Chondrocyte (in vitro differentiated cells): ENCODE measurements at places on chromosomes 13 and 19.

GRCh38 chr13:113499936-113500335 lies 9.4 kb upstream of the DCUN1D2 start:
- no peak for DNase-seq

- no peak for DNase-seq
Measured at GRCh38 chr19:6753178-6754031, 13.8 kb downstream of the SH2D3A start.

GRCh38 chr19:30328096-30328495 lies 44.1 kb upstream of the ZNF536 start:
- no peak for DNase-seq

- no peak for DNase-seq
Measured at GRCh38 chr13:101242720-101243119, 173.6 kb downstream of the NALCN start.

GRCh38 chr19:28377077-28377476 lies 835.9 kb downstream of the UQCRFS1 start:
- DNase-seq, result no peak

GRCh38 chr13:103238441-103238840 lies 172.2 kb upstream of the SLC10A2 start:
- no peak for DNase-seq

GRCh38 chr13:79245937-79246577 lies 160.0 kb downstream of the RBM26 start:
- DNase-seq, result no peak

GRCh38 chr13:111177921-111178320 lies 62.8 kb downstream of the ARHGEF7 start:
- DNase-seq, result no peak

DNA sequence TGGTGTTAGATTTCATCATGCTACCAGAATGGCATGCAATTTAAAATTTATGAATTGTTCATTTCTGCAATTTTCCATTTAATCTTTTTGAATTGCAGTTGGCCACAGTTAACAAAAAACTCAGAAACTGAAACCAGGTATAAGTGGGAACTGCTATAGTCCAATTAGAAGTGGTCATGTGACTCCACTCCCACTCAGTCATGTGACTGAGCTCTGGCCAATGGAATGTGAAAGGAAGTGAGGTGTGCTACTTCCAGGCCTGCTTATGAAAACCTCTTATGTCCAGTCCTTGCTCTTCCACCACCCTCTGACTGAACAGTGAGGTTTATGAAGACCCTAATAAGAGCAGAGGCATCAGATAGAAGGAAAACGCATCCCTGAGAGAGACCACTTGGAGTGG lies 47.0 kb downstream of the DLEU7 start:
- no peak for DNase-seq

DNA sequence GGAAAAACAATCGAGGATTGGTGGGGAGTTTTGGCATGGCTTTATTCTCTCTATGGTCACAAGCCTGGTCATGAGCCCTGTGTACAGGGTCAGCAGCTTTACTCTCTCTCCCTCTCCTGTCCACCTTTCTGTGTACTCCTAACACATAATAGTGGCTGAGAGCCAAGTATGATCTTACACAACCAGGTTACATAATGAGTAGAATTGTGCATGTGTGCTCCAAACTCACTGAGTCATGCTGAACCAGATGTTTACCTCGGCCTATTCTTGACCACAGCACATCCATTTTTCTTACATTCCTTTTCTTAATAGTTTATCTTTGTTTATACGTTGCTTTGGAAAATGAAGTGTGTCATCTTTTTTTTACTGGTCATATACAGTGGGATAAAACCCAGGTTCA lies 53.1 kb downstream of the ZNF254 start:
- no peak for DNase-seq

GRCh38 chr13:77874406-77874805 lies 44.2 kb downstream of the EDNRB start:
- DNase-seq, result no peak

GRCh38 chr13:19607523-19608078 lies 25.9 kb upstream of the MPHOSPH8 start:
- no peak for DNase-seq

- DNase-seq, result no peak
Measured at GRCh38 chr19:40718774-40719391, 2.0 kb downstream of the ITPKC start.

- DNase-seq, result peak; percentile 93
Measured at GRCh38 chr19:38739440-38740256, 4.6 kb downstream of the CAPN12 start.

GRCh38 chr13:33838647-33839046 lies 20.7 kb downstream of the RFC3 start:
- no peak for DNase-seq

- no peak for DNase-seq
Measured at GRCh38 chr19:8334458-8335342, 8.4 kb downstream of the KANK3 start.

DNA sequence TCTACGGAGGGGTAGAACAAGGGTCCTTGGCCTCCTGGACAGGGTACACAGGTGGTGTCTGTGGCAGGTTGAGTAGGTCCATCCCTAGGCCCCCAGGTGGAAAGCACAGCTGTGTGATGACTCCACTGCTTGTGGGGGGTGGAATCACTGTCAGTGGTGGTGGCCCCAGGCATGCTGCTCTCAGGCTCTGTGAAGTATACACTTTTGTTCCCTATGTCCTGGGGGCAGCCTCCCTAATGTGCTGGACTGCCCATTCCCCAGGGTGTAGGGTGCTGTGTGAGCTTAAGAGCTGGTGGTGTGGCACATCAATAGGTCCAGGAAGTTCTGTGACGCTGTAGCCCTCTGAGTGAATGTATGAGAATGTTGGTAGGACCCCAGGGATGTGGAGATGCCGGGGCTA lies 197.2 kb upstream of the SLC10A2 start:
- DNase-seq, result no peak

- DNase-seq, result no peak
Measured at GRCh38 chr13:27226991-27227390, 24.4 kb upstream of the RPL21 start.
